Renal cortical epithelial cell (primary cell): ENCODE measurements at places on chromosomes 16 and 17.

DNA sequence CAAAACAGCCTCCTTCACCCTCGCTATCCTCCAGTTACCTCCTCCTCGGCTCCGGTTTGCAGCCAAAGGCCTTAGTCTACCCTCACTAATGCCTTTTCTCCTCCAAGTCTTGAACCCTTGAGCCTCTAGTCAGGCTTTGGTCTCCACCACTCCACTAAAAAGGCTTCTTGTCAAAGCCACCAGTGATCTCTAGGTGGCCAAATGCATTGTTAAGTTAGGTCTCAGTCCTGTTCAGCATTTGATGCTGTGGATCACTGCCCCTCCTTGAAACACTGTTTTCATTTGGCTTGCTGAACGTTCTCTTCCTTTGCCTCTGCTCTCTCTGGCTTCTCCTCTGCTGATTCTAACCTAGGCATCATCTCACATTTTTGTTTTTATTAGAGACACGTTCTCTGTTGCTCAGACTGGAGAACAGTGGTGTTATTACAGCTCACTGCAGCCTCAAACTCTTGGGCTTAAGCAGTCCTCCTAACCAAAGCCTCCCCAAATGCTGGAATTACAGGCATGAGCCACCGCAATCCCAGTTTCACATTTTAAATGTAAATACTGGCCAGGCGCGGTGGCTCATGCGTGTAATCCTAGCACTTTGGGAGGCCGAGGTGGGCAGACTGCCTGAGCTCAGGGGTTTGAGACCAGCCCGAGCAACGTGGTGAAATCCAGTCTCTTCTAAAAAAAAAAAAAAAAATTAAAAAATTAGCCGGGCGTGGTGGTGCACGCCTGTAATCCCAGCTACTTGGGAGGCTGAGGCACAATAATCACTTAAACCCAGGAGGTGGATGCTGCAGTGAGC, 1.1 kb downstream of the SGF29 start:
- DNase-seq = no peak

DNA sequence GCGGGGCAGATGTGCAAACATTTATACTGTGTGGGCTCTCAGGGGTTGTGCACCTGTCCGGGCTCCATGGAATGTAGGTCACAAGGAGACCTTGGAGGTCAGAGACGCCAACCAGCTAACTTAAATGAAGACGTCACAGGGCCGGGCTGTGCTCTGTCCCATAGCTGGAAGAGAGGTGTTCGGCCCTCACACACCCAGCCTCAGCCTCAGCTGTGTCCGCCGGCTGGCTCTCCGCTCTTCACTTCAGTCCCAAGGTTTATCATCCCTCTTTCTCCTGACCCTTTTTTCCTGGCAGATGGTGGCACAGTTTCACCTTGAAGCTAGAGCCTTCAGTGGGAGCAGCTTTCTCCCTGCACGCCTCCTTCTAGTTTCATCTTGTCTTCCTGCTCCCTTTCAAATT, 6.0 kb upstream of the RBFOX3 start:
- no peak for DNase-seq

GRCh38 chr17:28944862-28945741, 6.2 kb downstream of the PHF12 start:
- no peak for DNase-seq

GRCh38 chr17:419073-419735, 66.6 kb upstream of the RPH3AL start:
- DNase-seq = no peak

DNA sequence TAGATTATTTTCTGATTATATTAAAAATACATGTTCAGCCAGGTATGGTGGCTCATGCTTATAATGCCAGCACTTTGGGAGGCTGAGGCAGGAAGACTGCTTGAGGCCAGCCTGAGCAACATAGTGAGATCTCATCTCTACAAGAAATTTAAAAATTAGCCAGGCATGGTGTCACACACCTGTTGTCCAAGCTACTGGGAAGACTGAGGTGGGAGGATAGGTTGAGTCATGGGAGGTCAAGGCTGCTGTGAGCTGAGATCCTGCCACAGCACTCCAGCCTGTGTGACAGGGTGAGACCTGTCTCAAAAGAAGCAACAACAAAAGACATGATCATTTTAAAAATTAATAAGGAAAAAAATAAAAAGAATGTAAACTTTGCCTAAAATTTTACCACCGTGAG, 40.7 kb downstream of the PRAC1 start:
- peak; percentile 9 for DNase-seq

- no peak for DNase-seq
Observed at GRCh38 chr16:24037335-24037734, 201.6 kb downstream of the PRKCB start.

GRCh38 chr16:12439399-12440227, 364.1 kb downstream of the CPPED1 start:
- no peak for DNase-seq

GRCh38 chr17:2962236-2962635, 101.2 kb downstream of the OR1D5 start:
- DNase-seq = no peak

GRCh38 chr17:39402890-39403605, 1.6 kb upstream of the FBXL20 start:
- DNase-seq = no peak

- DNase-seq = peak; percentile 19
Observed at GRCh38 chr17:4087911-4088693, 54.7 kb downstream of the ZZEF1 start.

DNA sequence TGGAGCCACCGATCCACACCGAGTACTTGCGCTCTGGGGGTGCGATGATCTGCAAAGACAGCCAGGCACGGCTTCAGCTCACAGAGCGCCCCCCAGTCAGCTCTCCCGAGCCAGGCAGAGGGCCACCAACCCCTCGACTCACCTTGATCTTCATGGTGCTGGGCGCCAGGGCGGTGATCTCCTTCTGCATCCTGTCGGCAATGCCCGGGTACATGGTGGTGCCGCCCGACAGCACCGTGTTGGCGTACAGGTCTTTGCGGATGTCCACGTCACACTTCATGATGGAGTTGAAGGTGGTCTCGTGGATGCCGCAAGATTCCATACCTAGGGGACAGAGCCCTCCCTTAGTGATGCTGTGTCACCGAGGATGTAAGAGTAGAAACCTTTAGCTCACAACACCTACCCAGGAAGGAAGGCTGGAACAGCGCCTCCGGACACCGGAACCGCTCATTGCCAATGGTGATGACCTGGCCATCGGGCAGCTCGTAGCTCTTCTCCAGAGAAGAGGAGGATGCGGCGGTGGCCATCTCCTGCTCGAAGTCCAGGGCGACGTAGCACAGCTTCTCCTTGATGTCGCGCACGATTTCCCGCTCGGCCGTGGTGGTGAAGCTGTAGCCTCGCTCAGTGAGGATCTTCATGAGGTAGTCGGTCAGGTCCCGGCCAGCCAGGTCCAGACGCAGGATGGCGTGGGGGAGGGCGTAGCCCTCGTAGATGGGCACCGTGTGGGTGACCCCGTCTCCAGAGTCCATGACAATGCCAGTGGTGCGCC, 1.6 kb downstream of the ACTG1 start:
- DNase-seq = no peak

- DNase-seq = peak; percentile 47
Observed at GRCh38 chr17:81868674-81869220, 2.4 kb downstream of the ARHGDIA start.

DNA sequence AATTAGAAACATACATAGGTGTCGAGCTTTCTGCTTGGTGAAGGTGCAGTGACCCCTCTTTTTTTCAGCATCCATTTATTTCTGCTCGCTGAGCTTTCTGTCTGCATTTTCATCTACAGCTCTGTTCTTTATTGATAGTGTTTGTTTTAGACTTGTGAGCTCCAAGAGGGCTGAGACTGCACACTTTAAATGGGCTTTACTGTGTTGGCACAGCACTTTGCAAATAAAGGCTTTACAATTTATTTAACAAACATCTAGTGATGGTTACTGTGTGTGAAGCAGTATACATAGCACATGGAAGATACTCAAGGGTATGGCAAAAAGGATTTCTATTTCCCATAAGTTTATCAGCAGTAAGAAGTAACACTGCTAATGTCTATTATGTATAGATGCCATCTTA, 563.7 kb upstream of the HSBP1 start:
- DNase-seq = no peak

- DNase-seq = no peak
Observed at GRCh38 chr16:54385141-54385540, 98.6 kb upstream of the IRX3 start.

DNA sequence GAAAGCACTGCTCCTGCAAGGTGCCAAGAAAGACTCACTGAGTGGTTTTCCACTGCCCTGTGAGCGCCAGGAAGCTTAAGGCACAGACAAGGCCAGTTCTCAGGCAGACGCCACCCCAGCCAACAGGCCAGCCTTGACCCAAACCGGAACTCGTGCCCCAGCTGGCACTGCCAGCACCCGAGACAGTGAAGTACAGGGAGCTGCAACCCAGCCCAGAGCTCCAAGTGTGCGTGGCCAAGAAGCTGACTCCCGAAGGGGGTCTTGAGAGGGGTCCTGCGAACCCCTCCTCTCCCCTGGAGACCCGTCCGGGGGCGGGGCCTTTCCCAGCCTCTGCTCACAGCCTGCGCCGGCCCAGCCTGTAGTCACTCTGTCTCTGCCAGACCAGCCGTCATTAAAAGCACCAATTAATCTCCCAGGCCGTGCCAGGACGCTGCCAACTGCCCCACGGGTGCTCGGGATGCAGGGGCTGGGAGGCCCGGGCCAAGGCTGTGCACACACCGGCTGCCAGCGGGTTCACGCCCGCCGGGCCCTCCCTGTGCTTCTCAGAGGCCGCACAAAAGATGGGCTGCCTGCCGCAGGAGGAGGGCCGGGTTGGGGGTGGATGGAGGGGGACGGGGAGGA, 4.4 kb upstream of the SOX8 start:
- no peak for DNase-seq

GRCh38 chr17:47705536-47706530, 11.9 kb downstream of the TBKBP1 start:
- DNase-seq = no peak

- peak; percentile 44 for DNase-seq
Observed at GRCh38 chr16:57084257-57084770, 8.1 kb upstream of the CPNE2 start.

DNA sequence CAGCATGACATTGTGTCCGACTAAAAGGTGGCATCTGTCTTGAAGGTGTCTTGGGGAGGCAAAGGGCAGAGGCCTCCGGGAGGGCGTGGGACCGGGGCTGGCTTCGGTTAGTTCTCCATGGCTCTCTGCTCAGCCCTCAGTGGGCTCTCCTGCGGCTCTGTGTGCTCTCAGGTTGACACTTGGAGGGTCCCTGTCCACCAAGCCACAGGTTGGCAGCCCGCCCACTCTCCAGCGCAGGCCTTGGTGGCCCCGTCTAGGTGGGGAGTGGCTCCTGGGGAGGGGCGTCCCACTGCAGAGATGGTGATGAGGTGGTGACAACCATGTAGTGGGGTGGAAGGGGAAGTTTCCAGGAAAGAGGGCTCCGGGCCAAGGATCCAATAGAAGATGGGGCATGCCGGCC, 31.6 kb downstream of the ADGRG5 start:
- DNase-seq = no peak

DNA sequence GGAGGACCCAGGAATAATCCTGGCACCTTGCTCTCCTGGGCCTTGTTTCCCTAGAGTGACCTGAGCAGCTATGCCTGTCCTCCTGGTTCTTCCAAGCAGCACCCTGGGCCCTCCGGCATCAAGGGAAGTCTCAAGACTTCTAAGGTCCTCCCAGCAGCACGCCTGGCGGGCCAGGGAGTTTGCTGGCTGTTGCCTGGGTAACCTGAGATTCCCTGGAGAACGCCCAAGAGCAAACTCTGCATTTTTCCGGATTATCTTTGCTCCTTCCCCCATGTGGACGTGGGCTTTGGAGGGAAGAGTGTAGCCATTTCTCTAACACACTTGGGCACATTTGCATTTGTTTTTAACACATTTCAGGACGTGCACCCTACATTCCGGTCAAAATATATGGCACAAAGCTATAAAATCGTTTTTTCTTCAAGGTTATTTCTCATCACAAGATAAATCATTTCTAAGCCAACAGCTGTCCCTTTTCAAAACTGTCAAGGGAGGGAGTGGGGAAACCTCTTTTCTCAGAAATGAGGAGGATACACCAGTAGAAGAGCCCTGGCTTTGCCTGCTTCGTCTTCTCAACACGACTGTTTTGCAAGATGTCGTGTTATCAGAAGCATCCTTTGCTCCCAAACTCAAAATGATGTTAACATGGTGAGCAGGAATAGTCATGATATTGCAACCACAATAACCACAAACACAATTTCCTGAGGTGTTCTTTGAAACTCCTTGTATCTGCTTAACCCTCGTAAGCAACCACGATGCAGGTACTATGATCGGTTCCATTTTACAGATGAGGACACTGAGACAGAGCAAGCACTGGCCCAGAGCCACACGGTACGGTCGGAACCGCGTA, 116.5 kb downstream of the ADCY9 start:
- DNase-seq = no peak

- DNase-seq = no peak
Observed at GRCh38 chr16:28192806-28193529, 18.8 kb downstream of the XPO6 start.

DNA sequence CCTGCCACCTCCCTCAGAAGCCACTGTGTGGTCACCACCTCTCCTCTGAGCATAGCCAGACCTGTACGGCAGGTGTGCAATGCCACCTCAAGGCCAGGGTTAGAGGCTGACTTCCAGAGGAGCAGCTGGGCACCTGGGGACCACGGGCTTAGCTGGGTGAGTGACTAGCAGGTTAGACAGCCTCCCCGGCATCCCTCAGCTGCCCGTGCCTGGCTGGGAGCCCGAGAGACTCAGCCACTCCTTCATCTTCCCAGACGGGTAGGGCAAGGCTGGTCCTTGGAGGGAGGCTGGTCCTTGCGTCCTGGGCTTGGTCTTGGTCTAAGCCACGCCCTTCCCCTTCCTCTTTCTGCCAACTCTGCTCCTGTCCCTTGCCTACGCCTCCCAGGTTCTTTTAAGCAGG, 7.8 kb downstream of the CRHR1 start:
- no peak for DNase-seq

DNA sequence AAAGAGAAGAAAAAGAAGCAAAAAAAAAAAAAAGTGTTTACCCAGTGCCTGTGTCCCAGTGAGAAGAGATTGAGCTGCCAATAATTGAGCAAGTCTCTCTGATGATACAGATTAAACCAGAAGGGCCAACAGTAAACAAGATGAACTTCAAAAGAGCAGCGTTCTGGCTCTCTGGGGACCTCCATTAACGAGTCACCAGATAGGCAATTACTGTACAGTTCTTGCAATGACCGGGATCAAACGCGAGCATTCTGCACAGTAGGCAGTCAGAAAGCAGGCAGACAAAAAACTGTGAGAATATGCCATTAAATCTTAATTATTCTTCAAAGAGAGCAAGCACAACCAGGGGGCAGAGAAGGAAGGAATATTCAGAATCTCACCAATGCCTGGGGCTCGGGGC, 626.1 kb downstream of the TMEM114 start:
- DNase-seq = no peak

GRCh38 chr17:64571746-64572145, 65.0 kb downstream of the CEP95 start:
- DNase-seq = no peak

DNA sequence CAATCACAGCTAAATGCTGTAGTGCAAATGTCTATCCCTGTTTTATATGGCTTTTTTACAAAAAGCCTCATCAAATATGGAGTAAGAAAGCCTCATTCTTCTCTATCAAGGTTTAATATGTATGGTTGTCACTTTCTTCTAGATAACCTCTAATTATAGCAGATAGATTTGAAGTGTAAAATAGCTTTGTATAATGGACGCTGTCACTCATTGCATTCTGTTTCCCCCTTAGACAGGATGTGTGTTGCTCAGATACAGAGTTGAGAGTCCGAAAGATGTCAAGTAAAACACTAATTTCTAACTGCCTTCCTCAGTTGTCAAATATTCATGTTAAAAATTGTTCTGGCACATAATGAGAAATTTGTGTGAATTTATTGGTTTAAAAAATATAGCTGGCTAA, 88.0 kb downstream of the NLK start:
- no peak for DNase-seq

GRCh38 chr17:14699574-14700185, 398.8 kb downstream of the HS3ST3B1 start:
- no peak for DNase-seq
